ENCODE measurements at places on chromosomes 2 and 18. TPM values are rescaled to one million over a fixed set of nuclear protein-coding genes. Genes with fewer than 3 reads are reported as not detected.

The GCKR gene
- polyA plus RNA-seq, result 0.35 TPM

The FIGN gene
- polyA plus RNA-seq, result 1.3 TPM

The SERPINB4 gene
- not detected for polyA plus RNA-seq

The EGR4 gene
- polyA plus RNA-seq, result not detected

The SERPINB3 gene
- polyA plus RNA-seq, result not detected

The GKN1 gene
- not detected for polyA plus RNA-seq

GRCh38 chr18:12679183-12679786 lies 21.4 kb upstream of the SPIRE1 start:
- DNase-seq, result peak; percentile 45

DNA sequence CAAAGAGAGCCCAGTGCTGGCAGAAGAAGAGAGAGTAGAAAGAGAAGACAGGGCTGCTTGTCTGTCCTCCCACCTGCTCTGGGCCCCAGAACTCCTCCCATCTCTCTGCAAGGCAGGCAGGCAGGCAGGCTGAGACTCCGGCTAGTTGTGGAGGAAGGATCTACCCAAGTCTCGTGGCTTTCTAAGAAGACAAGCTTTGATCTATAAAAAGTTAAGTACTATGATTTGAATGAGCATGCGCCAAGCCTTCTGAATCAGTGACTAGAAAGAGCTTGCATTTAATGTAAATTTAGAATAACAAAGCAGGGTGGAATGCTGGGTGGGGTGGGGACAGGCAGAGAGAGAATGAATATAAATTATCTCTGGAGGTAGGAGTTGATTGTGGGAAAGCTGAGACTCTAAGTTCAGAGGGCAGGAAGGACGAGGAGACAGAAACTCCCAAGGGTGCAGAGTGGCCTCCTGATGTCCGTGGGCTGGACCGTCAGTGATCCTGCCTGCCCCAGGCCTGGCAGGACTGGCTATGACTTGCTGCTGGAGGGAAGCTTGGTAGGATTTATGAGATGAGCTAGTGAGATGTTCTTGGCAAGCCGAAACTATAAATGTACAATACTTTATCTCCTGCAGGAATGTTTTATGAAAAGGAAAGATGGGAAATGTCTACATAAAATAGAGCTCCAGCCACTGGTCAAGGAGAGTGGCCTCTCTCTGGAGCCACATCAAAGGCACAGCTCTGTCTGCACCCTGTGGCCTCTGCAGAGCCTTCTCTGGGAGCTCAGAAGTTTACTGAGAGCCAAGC lies 447.5 kb downstream of the TNS1 start:
- DNase-seq, result no peak

DNA sequence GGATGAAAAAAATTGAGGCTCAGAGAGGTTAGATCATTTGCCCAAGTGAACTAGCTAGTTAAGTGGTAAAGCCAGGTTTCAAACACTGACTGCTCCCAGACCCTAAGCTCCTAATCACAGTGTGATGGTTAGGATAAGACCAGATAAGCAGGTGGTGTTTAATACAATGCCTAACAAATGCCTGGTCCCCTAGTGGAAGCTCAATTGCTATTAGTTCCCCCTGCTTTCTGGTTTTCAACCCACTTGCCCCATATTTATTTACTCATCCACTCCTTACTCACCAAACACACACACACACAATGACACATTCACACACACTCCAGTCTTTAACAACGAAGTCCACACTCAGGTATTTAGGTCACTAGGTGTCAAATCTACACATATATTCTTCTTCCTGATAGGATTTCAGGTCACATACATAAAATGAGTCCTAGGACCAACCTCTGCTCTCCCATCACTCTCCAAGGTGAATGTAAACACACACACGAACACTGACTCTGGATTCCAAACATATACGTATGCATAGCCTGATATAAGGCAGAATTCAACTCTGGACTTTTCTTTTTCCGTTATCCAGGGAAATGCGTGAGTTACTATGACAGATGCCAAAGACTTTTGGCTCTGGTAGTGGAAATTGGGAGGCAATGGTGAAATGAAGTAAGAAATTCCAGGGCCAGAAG lies 73.6 kb upstream of the TSPYL6 start:
- no peak for DNase-seq

DNA sequence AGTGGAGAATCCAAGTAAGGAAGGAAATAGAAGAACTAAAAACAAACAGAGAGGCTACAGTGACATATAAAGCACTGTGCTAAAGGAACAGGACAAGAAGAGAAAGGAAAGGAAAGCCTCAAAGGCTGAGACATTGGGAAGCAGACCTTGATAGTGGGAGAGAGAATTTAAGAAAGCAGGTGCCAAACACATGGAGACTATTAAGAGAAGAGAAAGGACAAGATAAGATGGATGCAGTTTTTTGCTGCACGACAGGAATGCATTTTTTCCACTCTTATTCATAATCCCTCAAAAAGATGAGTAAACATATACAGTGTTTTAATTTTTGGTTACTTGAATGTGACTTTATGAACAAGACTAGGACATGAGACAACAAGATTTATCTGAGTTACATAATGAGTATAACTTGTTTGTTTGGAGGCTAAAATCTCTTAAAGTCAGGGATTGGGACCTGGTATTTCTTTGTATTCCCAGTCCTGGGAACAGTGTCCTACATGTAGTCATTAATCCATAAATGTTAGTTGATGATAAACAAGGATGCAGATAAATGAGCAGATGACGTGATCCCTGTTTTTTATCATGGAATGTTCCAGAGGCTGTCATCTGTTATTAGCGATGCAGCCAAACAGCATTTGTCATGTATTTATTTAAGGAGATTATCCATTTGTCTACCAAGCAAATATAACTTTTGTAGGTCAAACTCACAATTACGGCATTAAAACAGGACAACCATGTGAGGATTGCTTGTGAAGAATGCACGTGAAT lies 141.7 kb downstream of the DNER start:
- no peak for DNase-seq

DNA sequence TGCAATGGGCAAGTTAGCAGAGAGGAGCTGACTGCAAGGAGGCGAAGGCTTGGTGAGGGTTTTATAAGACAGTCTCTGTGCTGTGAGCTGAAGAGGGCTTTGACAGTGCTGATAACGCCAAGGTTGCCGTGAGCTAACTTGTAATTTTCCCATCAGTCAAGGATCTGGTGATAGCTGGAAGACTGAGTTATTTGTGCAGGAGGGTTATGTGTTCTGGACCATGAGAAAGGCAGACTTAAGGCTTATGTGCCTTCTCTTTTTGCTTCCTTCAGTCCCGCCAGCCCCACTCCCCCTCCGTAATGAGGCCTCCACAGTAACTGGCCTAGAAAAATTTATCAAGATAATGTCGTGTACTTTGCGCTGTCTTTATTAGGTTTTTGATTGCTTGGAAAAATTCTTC lies 94.6 kb downstream of the RTP5 start:
- no peak for DNase-seq

DNA sequence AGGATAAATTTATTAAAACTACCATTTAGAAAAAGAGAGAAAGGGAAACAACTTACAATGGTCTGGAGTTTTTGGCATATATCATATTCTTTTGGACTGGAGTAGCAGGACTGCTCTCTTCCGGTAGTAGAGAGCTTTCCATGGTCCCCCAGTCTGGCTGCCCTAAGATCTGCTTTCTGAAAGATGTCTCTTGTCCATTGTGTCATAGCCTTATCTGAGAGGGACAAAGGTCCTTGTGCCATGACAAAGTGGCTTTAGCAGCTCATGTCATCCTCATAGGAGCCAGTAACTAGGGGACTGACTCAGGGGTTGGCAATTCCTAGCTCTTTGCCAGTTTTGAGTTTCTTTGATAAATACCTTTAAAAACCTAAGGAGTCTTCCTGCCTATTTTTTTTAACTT lies 505.5 kb upstream of the ZEB2 start:
- no peak for DNase-seq

- DNase-seq, result no peak
These were observed 12.5 kb upstream of the INO80D start for GRCh38 chr2:206098471-206098870.

DNA sequence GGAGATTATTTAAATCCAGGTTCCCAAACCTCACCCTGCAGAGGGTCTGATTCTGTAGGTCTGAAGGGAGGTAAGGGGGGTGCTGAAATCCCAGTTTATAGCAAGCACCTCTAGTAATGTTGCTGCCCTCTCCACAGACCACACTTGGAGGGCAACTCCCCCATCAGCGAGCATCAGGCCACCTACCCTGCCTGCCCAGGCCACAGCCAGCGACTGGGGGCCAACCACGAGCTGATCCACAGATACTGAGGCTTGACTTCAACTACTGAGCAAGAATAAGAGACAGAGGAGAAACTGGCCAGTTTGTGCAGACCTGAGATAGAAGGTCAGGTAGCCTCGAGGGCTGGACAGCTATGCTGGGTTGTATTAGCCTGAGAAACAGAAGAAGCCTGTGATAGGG lies 36.3 kb upstream of the LBH start:
- DNase-seq, result no peak

- DNase-seq, result no peak
These were observed 148.5 kb upstream of the GYPC start for GRCh38 chr2:126507425-126507911.

- no peak for DNase-seq
These were observed 89.6 kb downstream of the TTC32 start for GRCh38 chr2:19812166-19812565.

Data from fibroblast of lung (primary cell).